ENCODE measurements at places on chromosomes 2 and 18. TPM values are rescaled to one million over a fixed set of nuclear protein-coding genes. Genes with fewer than 3 reads are reported as not detected.

DNA sequence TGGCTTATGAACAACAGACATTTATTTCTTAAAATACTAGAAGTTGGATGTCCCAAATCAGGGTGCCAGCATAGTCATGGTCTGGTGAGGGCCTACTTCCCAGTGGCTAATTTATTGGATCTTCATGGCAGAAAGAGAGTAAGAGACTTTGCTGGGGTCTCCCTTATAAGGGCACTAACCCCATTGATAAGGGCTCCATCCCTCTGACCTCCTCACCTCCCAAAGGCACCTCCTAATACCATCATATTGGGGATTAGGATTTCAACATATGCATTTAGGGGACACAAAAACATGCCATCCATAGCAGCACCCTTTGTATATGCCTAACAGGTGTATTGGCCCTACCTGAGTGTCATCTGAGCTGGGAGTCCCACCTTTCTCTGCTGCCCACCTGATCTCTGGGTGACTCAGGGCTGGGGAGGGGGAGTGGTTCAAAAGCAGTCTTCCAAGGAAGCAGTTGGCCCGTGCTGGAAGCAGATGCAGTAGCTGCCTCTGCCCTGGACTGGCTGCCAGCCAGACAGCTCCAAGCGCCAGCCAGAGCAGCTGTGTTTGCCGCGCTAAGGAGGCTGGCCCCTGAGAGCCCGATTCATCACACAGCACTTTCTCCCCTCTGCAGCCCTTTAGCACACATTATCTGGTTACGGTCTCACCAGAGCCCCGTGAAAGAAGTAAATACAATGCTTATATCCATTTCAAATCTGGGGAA is 84.6 kb downstream of the SMAD7 start:
- no peak overlapping the region for H3K4me3 ChIP-seq
- H3K27me3 ChIP-seq: peaks cover 3% of the 10 kb centered on the region
- H3K27ac ChIP-seq: peak overlapping the region; percentile 42
- H3K36me3 ChIP-seq: peaks cover 9% of the 10 kb centered on the region

GRCh38 chr2:146853741-146854444 is 990.9 kb upstream of the ACVR2A start:
- no peaks in the 10 kb centered on the region for H3K4me1 ChIP-seq
- no peaks in the 10 kb centered on the region for H3K27me3 ChIP-seq
- H3K36me3 ChIP-seq: no peaks in the 10 kb centered on the region
- no peak overlapping the region for H3K4me3 ChIP-seq
- H3K27ac ChIP-seq: no peak overlapping the region
- no peak for DNase-seq

Gene SERPINB12
- 0.62 TPM for total RNA-seq

Gene DYNC2LI1
- 22.3 TPM for total RNA-seq

GRCh38 chr2:140539242-140539875 is 1591.5 kb downstream of the LRP1B start:
- no peaks in the 10 kb centered on the region for H3K27me3 ChIP-seq
- H3K4me1 ChIP-seq: no peaks in the 10 kb centered on the region
- no peak for DNase-seq

DNA sequence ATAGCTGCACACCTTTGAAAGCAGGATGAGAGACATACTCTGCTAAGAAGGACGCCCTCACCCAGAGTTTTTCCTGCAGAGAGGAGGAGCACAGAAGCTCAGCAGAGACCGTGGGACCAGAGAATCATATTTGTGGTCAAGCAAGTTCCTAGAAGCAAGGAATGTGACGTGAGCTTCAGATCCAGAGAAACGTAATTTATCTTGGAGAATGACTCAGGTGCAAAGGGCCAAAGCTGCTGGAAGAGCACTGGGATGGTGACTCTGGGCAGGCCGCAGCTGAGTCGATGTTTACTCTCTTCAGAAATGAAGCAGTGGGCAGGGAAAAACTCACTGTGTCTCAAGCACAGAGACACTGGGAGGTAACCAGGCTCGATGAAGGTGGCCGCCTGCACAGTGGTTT is 50.1 kb upstream of the IGFBP2 start:
- no peaks in the 10 kb centered on the region for H3K36me3 ChIP-seq
- peaks cover 10% of the 10 kb centered on the region for H3K4me1 ChIP-seq
- H3K27me3 ChIP-seq: no peaks in the 10 kb centered on the region
- H3K4me3 ChIP-seq: no peak overlapping the region
- DNase-seq: no peak

Gene EFEMP1
- total RNA-seq: 19.7 TPM

DNA sequence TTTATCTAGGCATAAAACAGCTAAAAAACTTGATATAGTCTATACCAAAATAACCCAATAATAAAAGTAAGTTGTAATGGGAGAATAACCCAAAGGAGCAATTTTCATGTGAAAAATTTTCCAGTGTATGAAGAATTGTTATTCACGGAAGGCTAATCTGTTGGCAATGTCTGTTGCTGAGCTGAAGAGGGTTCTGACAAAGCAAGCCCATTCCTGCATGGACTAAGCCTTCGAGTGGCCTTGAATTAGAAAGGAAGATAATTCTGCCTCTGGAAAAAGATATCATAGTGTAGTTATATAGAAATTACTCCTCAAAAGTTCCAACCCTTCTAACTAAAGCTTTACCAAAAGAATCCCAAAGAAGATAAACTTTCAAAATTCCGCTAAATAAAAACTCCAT is 101.5 kb downstream of the MAP2 start:
- H3K4me3 ChIP-seq: no peak overlapping the region
- H3K36me3 ChIP-seq: no peaks in the 10 kb centered on the region
- peaks cover 2% of the 10 kb centered on the region for H3K4me1 ChIP-seq
- H3K27me3 ChIP-seq: no peaks in the 10 kb centered on the region
- H3K27ac ChIP-seq: peak overlapping the region; percentile 91
- DNase-seq: peak; percentile 50

DNA sequence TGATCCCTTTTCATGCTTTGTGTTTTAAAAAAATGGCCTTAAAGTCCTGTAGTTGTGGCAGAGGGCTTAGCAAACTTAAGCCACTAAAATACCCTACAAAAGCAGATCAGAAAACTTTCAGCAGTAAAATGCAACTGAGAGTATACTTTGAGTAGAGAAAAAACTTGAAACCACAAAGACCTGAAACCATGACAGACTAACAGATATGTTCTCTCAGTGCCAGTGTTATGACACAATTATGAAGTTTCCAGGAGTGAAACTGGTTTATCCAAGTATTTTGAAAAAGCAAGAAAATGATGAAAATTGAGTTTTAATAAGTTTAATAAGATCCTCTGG is 74.5 kb downstream of the SPRED2 start:
- no peak overlapping the region for H3K4me3 ChIP-seq
- no peaks in the 10 kb centered on the region for H3K27me3 ChIP-seq

- H3K27me3 ChIP-seq: no peaks in the 10 kb centered on the region
- DNase-seq: no peak
- no peak overlapping the region for H3K4me3 ChIP-seq
Measured at GRCh38 chr2:193845604-193846003, 1650.9 kb upstream of the TMEFF2 start.

DNA sequence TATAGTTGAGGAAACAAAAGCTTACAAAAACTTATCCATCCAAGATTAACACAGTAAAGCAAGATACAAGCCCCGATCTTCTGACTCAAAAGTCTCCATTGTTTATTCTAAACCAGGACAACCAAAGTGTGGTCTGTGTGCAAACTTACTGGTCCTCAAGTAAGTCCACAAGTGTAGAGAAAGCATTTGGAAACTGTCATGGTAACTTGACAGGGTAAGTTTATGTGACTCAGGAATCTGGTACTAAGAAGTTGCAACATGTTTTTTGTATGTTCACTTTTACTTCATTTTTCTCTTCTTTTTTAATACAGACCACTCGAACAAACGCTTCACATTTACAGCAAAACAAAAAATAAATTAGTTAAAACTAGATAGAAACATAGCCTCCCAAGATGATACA is 9.4 kb downstream of the MBD2 start:
- no peak overlapping the region for H3K4me3 ChIP-seq
- H3K36me3 ChIP-seq: no peaks in the 10 kb centered on the region
- H3K27me3 ChIP-seq: no peaks in the 10 kb centered on the region
- DNase-seq: no peak
- H3K27ac ChIP-seq: no peak overlapping the region
- H3K4me1 ChIP-seq: no peaks in the 10 kb centered on the region

- H3K27me3 ChIP-seq: no peaks in the 10 kb centered on the region
- H3K36me3 ChIP-seq: no peaks in the 10 kb centered on the region
- no peaks in the 10 kb centered on the region for H3K4me1 ChIP-seq
- no peak for DNase-seq
Measured at GRCh38 chr2:116467243-116467642, 1347.2 kb upstream of the DDX18 start.

Gene CDH7
- total RNA-seq: 0.98 TPM

DNA sequence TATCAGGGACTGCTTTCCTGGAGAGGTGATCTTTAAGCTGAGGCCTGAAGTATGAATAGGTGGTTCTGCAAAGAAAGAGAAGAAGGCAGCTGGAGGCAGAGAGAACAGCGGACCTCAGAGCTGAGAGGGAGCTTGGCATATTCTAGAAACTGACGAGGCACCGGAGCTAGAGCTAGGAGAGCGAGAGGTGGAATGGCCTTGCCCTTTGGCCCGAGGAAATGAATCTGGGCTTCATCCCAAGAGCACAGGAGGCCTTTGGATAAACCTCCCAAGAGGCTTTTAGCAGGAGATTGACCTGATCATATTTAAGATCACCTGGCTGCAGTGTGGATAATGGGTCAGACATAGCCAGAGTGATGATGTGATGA is 7.9 kb downstream of the DYSF start:
- no peak for DNase-seq
- peaks cover 20% of the 10 kb centered on the region for H3K27me3 ChIP-seq
- no peak overlapping the region for H3K4me3 ChIP-seq
- H3K27ac ChIP-seq: peak overlapping the region; percentile 37
- peaks cover 90% of the 10 kb centered on the region for H3K4me1 ChIP-seq

Gene CYTIP
- 0.84 TPM for total RNA-seq

Gene UGT1A7
- not detected for total RNA-seq

DNA sequence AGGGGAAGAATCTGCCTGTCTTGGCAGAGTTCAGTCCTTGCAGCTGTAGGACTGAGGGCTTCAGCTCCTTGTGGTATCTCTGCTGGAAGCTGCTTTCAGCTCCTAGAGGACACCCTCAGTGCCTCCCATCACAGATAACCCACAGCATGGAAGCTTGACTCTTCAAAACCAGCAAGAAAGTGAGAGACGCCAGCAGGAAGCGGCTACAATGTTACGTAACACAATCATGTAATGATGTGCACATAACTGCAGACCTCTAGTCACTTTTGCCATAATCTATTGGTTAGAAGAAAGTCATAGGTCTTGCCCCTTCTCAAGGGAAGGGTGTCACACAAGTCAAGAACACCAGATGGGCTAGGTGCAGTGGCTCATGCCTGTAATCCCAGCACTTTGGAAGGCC is 69.1 kb upstream of the AFF3 start:
- H3K27ac ChIP-seq: no peak overlapping the region
- H3K36me3 ChIP-seq: no peaks in the 10 kb centered on the region
- no peak for DNase-seq
- no peak overlapping the region for H3K4me3 ChIP-seq
- H3K4me1 ChIP-seq: peaks cover 38% of the 10 kb centered on the region

All from muscle of leg (tissue), 16 donors.